Stimulated activated CD4-positive, alpha-beta T cell treated with anti-CD3 and anti-CD28 coated beads, Interleukin-1b, Interleukin-23, amount 100 ng/mL, for 4 hours (primary cell): ENCODE measurements at places on chromosomes 3 and 15.

DNA sequence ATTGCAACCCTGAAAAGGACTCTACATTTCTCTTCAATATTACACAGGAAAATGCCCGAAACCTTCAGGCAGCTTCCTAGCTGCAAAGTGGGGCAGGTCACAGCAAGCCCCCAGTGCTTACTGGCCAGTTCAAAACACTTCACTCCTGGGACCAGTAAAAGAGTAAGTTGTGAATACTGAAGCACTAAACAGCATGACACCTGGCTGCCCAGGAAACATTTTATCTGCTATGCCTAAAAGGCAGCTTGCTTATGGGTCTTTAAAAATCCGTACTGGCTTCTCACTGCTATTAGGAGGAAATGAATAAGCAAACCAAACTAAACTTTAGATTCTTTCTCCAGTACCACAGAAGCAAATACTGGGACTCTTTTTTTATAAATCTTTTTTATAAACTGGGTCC is 457.9 kb upstream of the ALCAM start:
- no peak for DNase-seq

- DNase-seq, result no peak
These were observed 722 bp upstream of the CCDC50 start for GRCh38 chr3:191328383-191328961.

- DNase-seq, result peak; percentile 40
These were observed 167.4 kb upstream of the LPP start for GRCh38 chr3:187986514-187986934.

- DNase-seq, result no peak
These were observed 88.9 kb downstream of the EOMES start for GRCh38 chr3:27633224-27633545.

DNA sequence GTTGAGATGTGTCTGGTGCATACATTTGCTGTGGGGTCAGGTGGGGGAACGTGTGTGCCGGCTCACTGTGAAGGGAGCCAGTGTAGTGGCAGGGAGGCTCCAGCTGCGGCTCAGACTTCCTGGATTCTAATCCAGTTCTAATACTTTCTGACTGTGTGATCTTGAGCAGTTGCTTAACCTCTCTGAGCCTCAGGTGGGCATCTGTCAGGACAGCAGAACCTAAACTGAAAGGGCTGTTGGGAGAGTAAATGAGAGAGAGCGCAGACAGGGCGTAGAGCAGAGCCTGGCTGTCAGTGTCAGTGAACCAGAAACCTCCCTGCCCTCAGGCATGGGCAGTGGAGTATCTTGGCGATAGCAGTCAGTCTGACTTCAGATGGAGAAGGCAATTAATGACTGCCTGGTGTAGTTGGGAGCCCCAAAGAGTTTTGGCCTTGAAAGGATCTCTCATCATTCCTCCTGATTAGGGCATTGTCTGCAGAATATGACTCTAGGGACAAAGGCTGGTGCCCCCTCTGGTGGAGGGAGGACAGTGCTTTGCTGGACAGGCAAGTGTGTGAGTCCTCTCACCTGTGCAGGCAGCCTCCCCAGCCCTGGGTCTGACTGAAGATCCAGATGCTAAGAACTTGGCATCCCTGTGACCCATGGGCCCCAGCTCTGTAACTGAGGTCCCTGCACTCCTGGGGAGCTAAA is 9.6 kb downstream of the KBTBD13 start:
- no peak for DNase-seq

DNA sequence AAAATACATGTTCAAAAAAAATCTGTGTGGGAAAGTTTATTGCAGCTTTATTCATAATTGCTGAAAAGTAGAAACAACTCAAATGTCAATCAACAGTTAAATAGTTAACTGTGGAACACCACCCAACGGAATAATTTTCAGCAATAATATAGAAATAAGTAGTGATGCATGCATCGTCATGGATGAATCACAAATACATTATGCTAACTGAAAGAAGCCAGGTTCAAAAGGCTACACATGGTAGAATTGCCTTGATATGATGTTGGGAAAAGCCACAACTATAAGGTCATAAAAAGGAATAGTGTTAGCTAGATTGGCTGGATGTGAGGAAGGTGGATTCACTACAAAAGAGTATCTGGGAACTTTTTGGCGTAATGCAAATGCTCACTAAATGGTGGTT is 82.0 kb downstream of the GMNC start:
- no peak for DNase-seq
